Osteocyte (in vitro differentiated cells): ENCODE measurements at places on chromosomes 16 and 17.

GRCh38 chr17:74123350-74123749 is 80.1 kb upstream of the RPL38 start:
- DNase-seq: no peak

DNA sequence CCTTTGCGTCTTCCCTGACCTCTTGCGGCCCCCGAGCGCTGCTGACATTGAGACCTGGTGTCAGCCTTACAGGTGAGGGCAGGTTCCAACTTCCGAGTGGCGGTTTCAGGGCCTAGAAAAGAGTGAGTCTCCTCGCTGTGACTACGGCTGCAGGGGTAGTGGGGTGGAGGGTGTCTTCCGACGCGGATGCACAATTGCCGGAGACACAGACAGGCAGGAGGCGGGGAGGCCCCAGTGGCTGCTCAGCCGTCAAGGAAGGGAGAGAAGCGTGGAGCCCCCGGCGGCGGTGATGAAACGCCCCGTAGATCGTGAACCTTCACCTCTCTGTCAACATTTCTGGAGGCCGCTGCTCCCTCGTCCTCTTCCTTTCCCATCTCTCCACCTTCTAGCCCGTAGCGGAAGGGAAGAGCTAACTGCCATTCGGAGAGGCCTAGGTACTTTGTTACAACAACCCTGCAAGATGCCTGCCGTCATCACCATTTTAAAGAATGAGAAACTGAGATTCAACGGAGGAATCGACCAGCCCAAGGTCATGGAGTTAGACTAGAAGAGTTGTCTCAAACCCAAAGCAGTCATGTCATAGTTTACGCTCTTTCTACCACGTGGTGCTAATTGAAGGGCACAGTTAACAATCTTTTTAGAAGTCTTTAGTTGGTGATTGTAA is 485 bp downstream of the DNAJA3 start:
- DNase-seq: no peak

DNA sequence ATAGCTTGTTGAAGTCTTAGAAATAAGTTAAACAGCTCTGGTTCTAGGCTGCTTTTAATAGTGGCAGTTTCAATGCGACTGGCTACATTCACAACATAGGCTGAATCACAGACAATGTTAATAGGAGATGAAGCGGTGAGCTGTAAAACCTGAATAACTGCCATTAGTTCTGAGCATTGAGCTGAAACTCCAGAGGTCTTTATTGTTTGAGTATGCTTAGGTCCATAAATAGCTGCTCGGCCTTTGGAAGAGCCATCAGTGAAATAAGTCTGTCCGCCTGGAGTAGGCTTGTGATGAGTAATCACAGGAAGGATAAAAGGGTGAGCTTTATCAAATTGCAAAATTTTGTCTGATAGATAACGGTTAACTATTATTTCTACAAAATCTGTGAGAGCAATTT is 9.4 kb upstream of the ZNF689 start:
- DNase-seq: no peak

GRCh38 chr17:1920948-1921351 is 91.1 kb downstream of the RPA1 start:
- no peak for DNase-seq

GRCh38 chr17:561116-561515 is 153.5 kb downstream of the VPS53 start:
- DNase-seq: no peak

- DNase-seq: no peak
These were observed 40.2 kb downstream of the C17orf67 start for GRCh38 chr17:56793531-56793930.

- DNase-seq: peak; percentile 87
These were observed 1.0 kb downstream of the TELO2 start for GRCh38 chr16:1494129-1494640.

DNA sequence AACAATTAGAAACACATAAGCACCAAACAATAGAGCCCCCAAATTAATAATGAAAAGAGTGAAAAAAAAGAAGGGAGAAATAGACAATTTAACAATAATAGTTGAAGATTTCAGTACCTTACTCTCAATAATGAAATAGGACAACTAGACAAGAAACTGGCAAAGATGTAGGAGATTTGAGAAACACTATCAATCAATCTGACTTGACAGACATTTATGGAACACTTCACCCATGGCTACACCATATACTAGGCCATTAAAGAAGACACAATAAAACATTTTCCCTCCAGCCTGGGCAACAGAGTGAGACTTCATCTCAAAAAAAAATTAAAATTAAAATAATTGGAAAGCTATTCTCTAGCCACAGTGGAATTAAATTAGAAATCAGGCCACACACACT is 5.0 kb upstream of the DUS1L start:
- no peak for DNase-seq

- no peak for DNase-seq
These were observed 28.9 kb upstream of the MAP3K14 start for GRCh38 chr17:45345554-45346215.

- no peak for DNase-seq
These were observed 1.2 kb upstream of the CES1 start for GRCh38 chr16:55834049-55834448.

- DNase-seq: no peak
These were observed 138.6 kb downstream of the CLEC16A start for GRCh38 chr16:11082860-11083388.

GRCh38 chr17:39352511-39352910 is 48.9 kb downstream of the FBXL20 start:
- DNase-seq: no peak

DNA sequence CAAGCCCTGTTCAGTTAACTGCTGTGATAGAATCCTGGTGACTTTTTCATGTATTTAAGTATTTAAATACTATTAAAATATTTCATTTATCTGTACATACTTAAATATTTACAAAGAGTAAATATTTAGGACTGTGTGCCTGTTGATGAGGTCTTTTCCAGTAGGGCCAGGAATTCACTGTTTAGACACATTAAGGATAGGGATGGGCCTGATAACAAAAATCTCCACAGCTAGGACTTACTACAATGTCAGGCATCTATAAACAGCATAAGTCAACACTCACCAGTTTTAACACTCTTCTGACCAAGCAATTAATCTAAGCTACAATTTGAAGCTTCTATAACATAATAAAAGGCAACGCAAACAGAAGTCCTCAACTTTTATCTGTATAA is 47.6 kb downstream of the MARVELD3 start:
- no peak for DNase-seq

DNA sequence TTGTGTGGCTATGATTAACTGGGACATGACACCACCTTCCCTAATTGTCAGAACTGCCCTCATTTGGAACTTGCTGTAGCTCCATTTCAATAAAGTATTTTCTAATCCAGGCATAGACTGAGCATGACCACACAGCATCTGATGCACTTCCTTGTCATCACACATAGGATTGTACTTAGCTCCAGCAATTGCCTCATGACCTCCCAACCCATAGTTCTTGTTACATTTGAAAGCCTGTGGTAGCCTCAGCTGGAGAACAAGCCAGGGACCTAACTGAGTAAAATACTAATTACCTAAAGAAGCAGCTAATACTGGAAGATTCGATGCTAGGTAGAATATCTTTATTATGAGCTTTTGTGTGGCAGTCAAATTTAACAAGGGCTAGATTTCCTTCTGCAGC is 187.3 kb upstream of the KIF2B start:
- DNase-seq: no peak

DNA sequence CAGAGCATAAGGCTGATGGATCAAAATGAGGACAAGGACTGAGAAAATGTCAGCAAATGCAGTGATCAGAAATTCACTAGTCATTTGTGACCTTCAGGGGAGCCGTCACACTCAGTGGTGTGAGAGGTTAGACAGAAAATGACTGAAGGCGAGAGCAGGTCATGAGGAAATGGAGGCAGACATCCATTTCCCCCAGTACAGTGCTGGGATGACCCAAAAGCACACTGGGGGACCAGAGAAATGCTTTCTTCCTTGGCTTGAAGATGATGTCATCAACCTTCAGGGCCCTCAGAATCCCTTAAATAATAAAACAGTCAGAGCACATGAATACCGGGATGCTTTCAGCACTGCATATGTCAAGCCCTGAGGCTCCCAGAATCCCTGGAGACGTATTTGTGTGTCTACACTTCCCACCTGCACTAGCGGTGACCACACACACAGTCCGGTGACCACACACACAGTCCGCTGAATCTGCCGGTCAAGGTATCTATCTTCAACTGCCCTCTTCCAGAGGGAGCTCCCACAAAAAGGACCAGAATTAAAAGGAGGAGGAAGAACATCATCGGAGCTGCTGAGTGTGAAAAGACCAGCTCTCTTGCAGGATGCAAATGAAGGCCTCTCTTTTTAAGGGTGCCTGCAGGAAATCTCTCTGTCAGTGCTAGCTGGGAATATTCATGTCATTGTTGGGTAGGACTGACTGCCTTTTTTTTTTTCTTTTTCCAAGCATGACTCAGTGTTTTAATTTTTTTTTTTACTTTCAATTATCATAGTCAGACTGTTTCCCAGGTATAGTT is 8.2 kb downstream of the UBE2O start:
- DNase-seq: no peak

DNA sequence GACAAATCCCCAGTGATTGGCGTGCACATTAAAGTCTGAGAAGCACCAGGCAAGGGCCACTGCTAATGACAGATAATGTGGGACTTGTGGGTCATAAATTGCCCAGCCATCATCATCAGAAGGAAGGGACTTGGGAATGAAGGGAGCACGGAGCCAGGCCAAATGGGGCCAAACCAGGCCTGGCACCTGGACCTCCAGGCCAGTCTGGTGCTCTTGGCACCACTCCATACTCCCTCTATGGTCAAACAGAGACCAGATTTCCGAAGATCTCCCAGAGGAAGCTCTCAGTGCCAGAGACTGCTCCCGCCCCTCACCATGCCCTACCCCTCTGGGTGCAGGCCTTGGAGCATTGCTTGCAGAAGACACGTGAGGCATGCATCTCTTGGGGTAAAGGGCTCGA is 142.2 kb downstream of the CCDC182 start:
- DNase-seq: no peak

DNA sequence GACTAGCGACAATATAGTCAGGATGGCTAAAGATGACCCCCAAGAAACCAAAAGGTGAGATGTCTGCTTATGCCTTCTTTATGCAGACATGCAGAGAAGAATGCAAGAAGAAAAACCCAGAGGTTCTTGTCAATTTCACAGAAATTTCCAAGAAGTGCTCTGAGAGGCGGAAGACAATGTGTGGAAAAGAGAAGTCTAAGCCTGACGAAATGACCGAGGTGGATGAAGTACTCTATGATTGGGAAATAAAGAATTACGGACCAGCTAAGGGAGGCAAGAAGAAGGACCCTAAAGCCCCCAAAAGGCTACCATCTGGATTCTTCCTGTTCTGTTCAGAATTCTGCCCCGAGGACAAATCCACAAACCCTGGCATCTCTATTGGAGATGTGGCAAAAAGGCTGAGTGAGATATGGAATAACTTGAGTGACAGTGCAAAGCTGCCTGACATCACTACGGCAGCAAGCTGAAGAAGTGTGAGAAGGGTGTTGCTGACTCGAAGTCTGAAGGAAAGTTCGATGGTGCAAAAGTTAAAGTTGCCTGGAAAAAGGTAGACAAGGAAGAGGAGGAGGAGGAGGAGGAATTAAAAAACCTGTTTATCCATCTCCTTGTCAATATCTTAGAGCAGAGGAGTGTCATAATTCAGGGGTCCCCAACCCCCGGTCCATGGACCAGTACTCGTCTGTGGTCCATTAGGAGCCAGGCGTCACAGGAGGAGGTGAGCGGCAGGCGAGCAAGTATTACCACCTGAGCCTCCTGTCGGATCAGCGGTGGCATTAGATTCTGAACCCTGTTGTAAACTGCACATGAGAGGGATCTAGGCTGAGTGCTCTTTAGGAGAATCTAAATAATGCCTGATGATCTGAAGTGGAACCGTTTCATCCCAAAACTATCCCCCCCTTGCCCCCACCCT is 25.1 kb upstream of the ADGRG1 start:
- DNase-seq: peak; percentile 63

- DNase-seq: no peak
These were observed 32.2 kb downstream of the ELAC2 start for GRCh38 chr17:12985431-12986293.

DNA sequence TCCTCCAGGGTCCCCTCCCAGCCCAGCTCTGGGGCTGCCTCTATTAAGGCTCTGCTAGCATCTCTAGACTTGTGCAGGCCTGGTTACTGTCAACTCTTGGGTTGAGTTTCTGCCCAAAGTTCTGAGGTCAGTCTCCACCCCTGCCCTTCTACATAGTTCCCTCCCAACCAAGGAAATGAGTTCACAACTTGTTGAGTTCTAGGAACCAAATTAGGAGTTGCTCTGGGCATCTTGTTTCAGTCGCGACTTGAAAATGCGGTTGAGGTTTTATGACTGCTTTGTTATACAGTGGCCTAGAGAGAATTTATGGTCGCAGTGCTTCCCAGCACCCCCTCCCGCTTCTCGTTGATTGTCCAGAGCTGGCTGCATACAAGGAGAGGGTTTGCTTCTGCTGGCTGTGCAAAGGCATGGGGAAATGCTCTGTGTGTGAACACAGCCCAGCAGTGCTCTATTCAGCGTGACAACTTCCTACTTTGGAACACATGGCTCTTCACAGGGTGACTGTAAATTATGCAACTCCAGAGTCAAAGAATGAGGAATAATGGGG is 20.2 kb downstream of the GNAO1 start:
- no peak for DNase-seq

- DNase-seq: no peak
These were observed 73.0 kb downstream of the MARCHF10 start for GRCh38 chr17:62735044-62735651.

GRCh38 chr17:16534236-16534635 is 34.8 kb downstream of the ZNF287 start:
- no peak for DNase-seq

DNA sequence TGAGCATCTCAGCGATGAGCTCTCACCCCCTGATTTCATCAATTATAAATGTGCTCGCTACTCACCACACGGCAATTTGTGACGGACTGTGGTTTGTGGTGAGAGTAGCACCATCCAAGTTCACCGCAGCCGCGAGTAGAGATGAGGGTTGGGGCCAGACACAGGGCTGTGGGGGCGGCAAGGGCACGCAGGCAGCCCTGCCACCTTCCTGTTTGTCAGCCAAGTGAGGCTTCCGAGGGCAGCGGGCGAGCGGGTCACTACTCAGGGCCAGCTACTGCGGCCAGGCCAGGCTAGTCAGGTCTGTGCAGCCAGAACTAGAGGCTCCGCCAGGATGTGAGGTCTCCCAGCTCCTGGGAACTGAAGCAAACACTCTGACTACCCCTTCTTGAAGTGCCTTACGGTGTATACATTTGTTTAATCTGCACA is 39.6 kb upstream of the MEOX1 start:
- no peak for DNase-seq

DNA sequence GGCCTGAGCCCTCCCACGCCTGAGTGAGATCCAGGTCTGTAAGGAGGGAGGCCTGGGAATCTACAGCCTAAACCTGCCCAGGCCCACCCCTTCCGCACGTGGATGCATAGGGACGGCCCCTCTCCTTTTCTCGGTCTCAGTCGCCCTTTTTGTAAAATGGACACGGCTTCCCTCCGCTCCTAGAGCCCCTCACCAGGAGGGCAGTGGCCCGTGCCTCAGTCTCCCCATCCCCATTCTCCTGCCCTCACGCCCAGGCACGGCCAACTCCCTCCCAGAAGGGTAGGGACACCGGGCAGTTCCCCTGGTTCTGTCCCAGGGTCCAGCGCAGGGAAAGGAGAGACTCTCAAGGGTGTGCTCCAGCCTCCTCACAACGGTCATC is 48.1 kb downstream of the WNT3 start:
- no peak for DNase-seq

GRCh38 chr17:67779098-67779672 is 46.1 kb upstream of the BPTF start:
- no peak for DNase-seq
